ENCODE measurements at places on chromosomes 3 and 15.

GRCh38 chr15:88231909-88232644 lies 24.5 kb downstream of the NTRK3 start:
- DNase-seq = no peak

GRCh38 chr3:141788149-141788548 lies 24.9 kb downstream of the GRK7 start:
- no peak for DNase-seq

GRCh38 chr3:42020684-42021307 lies 58.9 kb upstream of the ULK4 start:
- no peak for DNase-seq

DNA sequence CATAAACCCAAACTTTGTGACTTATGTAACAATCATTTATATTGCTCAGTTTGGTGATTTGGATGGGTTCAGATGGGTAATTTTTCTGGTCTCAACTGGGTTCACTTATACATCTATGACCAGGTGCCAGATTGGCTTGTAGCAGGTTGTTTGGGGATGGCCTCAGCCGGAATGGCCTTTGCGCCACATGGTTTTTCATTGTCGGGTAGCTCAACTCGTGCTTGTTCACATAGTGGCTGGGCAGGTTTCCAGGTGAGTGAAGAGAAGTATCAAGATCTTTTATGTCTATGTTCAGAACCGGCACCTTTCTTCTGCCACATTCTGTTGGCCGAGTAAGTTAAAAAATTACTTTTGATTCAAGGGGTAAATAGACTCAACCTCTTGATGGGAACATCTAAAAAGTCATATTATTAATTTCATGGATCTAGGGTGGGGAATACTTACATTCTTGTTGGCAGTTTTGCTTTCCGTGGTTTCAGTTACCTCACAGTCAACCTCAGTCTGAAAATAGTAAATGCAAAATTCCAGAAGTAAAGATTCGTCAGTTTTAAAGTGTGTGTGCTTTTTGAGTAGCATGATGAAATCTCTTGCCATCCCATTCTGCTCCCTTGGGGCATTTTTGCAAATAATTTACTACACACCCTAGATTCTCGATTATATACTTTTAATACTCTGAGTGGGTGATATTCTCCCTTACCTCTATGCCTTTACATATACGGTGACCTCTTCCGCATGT lies 745.7 kb upstream of the CCDC54 start:
- DNase-seq = no peak

DNA sequence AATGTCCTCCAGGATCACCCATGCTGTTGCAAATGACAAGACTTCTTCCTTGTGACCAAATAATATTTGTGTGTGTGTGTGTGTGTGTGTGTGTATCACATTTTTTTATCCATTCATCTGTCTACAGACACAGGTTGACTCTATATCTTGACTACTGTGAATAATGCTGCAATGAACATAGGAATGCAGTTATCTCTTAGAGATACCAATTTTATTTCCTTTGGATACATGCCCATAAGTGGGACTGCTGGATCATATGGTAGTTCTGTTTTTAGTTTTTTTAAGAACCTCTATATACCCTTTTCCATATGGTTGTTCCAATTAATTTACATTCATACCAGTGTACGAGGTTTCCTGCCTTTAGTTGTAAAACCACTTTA lies 41.7 kb downstream of the GPR176 start:
- no peak for DNase-seq
